ENCODE measurements at places on chromosomes 3 and 15. TPM values are rescaled to one million over a fixed set of nuclear protein-coding genes. Genes with fewer than 3 reads are reported as not detected.

Gene NMB
- total RNA-seq = 1.5 TPM

Gene CRABP1
- not detected for total RNA-seq

Gene PARP15
- total RNA-seq = 44.4 TPM

Gene TRH
- 0.10 TPM for total RNA-seq

Gene ALDH1A3
- 0.10 TPM for total RNA-seq

Gene MINAR1
- 0.42 TPM for total RNA-seq

Gene GRAMD2A
- total RNA-seq = not detected

Gene NAA50
- total RNA-seq = 115 TPM

Gene HRG
- total RNA-seq = not detected

Gene ILDR1
- 0.21 TPM for total RNA-seq

Gene NOX5
- not detected for total RNA-seq

Gene NBEAL2
- total RNA-seq = 62.7 TPM

Gene ZNF860
- 0.52 TPM for total RNA-seq

Gene KCNMB2
- total RNA-seq = not detected

Gene CPLX3
- not detected for total RNA-seq

Gene SLC2A2
- not detected for total RNA-seq

Gene PHC3
- total RNA-seq = 152 TPM

Gene TNFAIP8L3
- total RNA-seq = 0.31 TPM

Gene BFSP2
- total RNA-seq = not detected

Gene PRSS50
- total RNA-seq = not detected

Gene GPR62
- 0.10 TPM for total RNA-seq

Gene STRC
- 0.42 TPM for total RNA-seq

Gene TRIM42
- total RNA-seq = not detected

Gene CHL1
- 1.8 TPM for total RNA-seq

Gene GATA2
- total RNA-seq = 2.9 TPM

Gene TMEM40
- 3.8 TPM for total RNA-seq

Gene WWTR1
- total RNA-seq = 0.31 TPM

Gene CCR8
- 2.2 TPM for total RNA-seq

Gene SI
- total RNA-seq = not detected

Gene WNT7A
- 4.8 TPM for total RNA-seq

Gene C2CD4A
- total RNA-seq = 0.21 TPM

Gene TM6SF1
- total RNA-seq = 5.6 TPM

Gene AADAC
- total RNA-seq = not detected

Gene GOLGA8J
- not detected for total RNA-seq

Gene ITPKA
- total RNA-seq = 0.10 TPM

Gene DTX3L
- 26.7 TPM for total RNA-seq

Gene CAMP
- not detected for total RNA-seq

Gene ZNF660
- total RNA-seq = 0.21 TPM

Gene PLOD2
- total RNA-seq = 1.8 TPM

Gene FES
- 27.9 TPM for total RNA-seq

Gene LACTB
- 37.7 TPM for total RNA-seq

Gene NPHP3
- total RNA-seq = 27.3 TPM

Gene CCR5
- 5.4 TPM for total RNA-seq

Gene CPNE9
- not detected for total RNA-seq

Gene CFAP91
- 0.21 TPM for total RNA-seq

Gene MGLL
- total RNA-seq = 10.7 TPM

Gene ROBO2
- total RNA-seq = under 0.01 TPM

Gene GHSR
- total RNA-seq = not detected

Data from mononuclear cell (primary cell).